C1 segment of cervical spinal cord (tissue), 14 donors: ENCODE measurements at places on chromosomes 5 and 9.

GRCh38 chr5:145471831-145472612, 363.1 kb downstream of the PRELID2 start:
- no peak for DNase-seq

GRCh38 chr9:98010445-98010844, 27.3 kb downstream of the ANP32B start:
- no peak for DNase-seq

DNA sequence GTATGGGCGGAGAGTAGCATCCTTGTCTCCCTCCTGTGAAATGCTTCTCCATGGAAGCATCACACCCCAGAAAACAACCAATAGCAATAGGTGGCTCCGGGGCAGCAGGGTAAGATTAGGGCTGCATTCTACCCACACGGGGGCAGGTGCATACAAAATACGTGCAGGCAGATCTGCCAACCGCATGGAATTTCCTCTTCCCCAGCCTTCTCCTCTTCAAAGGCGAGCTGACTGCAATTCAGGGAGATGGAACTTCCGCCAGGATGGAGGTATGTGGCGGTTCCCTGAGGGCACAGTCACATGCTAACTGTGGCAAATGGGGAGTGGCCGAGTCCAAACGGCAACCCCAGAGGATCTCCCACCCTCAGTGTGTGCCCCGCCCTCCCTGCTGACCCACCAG, 81.5 kb downstream of the LMNB1 start:
- no peak for DNase-seq

DNA sequence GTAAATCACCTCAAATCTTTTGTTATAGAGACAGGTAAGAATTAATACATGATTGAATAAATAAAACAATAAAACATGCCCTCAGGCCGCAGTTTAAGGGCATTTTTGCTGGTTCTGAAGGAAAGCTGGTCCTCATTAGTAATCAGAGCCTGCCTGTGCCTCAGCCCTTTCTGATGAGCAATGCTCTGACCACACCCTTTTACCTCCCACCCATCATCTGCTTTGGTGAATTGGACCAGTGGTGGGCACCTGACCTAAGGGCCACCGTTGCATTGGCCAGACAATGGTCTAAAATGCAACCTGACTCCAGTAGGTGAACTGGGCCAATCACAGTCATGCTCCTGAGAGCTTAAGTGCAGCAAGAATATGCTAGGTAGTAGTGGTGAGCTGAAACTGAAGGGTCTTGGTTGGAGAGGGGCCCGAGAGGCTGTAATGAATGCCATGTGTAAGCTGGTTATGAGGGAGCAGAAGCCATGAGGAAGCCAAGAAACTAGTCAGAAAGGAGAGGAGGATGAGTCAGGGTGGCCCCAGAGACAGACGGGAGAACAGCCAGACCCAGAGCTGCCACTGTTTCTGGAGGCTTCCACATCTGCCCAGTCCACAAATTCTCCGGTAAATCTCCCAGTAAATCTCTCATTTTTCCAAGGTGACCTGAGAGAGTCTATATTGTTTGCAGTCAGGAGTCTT, 45.5 kb upstream of the ZSWIM6 start:
- DNase-seq, result no peak

DNA sequence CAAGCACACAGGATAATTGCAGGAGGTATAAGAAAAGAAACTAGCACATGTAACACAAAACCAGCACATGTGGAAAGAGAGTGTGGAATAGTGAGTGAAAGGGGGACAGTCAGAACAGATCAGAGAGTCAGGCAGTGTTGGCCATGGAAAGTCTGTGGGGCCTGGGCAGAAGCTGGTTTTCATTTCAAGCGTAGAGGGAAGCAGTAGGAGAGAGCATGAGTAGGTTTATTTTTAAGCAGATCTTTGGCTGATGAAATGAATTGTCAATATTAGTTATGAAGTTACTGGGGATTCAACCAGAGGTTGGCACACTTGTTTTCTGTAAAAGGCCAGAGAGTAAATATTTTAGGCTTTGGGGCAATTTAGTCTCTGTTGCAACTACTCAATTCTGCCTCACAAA, 283.1 kb downstream of the SMARCA2 start:
- DNase-seq, result no peak

DNA sequence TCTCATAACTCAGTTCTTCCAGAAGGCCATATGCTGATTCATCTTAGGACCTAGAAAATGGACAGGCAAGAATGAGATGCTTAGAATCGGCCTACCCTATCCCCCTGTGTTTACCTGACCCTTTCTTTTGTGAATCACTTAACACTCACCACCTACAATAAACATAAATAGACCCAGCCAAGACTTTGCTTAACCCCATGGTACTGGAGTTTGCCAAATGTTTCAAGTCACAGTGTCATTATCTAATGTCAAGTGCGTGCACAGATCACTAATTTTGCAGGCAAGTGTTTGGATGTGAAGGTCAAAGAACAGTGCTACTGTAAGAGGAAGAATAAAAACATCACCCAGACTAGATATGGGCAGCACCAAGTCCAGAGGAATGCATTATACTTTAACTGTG, 77.5 kb downstream of the GLIS3 start:
- DNase-seq, result no peak

GRCh38 chr9:81632599-81632998, 56.7 kb downstream of the TLE1 start:
- DNase-seq, result no peak

GRCh38 chr5:34496260-34496691, 159.9 kb upstream of the RAI14 start:
- DNase-seq, result peak; percentile 14

DNA sequence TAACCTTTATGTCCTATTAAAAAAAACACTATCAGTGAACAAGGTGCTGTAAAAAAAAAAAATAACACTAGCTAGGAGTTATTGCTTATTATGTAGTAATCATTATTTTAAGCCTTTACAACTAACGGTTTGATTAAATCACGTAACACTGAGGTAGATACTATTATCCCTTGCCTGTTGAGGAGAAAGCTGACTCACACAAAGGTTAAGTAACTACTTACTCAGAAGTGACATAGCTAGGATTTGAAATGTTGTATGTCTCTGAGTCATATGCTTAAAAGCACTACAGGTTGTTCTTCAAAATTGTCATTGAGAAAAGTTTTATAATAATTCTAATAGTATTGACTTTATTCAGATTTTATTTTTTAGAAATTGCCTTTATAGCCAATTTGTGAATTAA, 8.8 kb downstream of the TENT2 start:
- no peak for DNase-seq

DNA sequence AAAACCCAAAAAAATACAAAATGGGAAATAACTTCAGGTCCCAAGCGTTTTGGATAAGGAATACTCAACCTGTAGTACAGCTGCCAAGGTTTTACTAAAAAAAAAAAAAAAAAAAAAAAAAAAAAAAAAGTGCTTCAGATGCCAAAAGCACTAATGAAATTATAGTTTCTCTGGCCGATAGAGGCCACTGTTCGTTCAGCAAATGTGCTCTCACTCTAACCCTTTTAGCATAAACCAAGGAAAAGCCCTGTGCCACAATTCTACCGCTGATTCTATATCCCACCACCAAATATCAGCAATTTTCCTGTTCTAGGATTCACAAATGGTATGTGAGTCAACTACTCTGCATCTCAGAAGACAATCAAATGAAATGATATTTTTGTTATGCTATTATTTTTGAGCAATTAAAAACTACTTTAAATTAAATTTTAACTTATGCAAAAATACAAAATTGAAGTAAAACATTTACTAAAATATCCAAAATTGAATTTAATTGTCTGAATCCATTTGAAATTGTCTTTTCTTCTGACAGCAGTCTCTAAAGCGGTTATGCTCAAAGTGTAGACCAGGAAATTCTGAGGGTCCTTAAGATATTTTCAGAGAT, 79.8 kb downstream of the RICTOR start:
- DNase-seq, result no peak

DNA sequence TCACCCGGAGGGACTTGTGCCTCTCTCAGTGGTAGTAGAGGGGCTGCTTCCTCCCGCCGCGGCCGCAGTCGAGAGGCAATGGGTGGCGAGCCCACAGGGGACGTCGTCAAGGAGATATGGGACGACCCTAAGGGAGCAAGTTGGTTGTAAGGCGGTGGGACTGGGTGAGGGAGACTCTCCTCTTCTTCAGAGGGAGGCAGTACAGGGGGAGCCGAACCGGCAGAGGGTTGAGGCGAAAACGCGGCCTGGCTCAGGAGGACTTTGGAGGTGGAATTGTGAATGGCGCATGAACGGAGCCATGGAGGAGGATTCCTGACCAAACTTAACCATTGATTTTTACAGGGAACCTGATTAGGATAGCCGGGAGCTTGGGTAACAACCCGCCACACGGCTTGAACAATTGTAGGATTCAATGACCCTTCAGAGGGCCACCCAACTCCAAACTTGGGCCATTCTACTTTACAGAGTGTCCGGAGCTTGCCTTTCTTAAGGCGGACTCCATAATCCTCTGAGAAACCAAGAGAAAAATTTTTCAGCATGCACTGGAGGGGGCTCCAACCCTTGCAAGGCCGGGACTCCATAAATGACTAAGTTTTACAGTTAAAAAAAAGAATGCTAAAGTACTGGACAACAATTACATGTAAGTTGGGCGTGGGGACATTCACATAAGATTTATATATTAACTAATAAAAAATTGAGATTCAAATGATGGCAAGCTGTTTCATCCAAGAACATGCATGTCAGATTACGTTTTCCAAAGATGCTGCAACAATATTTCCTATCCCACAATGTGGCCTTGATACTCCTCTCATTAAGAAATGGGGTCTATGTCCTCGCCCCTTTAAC, 19.4 kb upstream of the RHOBTB3 start:
- DNase-seq, result no peak

DNA sequence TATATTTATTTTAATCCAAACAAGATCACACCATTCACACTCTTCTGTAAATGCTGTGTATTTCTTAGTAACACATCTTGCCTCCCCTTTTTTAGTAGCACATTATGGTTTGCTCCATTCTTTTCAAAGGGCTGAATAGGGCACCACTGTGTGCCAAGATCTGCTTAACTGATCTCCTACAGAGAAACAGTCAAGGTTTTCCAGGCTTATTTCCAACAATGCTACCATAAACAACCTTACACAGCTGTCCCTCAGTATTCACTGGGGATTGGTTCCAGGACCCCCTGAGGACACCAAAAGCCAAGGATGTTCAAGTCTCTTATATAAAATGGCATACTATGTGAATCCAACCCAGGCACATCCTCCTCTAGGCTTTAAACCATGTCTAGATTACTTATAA, 16.5 kb downstream of the GOLM1 start:
- no peak for DNase-seq

DNA sequence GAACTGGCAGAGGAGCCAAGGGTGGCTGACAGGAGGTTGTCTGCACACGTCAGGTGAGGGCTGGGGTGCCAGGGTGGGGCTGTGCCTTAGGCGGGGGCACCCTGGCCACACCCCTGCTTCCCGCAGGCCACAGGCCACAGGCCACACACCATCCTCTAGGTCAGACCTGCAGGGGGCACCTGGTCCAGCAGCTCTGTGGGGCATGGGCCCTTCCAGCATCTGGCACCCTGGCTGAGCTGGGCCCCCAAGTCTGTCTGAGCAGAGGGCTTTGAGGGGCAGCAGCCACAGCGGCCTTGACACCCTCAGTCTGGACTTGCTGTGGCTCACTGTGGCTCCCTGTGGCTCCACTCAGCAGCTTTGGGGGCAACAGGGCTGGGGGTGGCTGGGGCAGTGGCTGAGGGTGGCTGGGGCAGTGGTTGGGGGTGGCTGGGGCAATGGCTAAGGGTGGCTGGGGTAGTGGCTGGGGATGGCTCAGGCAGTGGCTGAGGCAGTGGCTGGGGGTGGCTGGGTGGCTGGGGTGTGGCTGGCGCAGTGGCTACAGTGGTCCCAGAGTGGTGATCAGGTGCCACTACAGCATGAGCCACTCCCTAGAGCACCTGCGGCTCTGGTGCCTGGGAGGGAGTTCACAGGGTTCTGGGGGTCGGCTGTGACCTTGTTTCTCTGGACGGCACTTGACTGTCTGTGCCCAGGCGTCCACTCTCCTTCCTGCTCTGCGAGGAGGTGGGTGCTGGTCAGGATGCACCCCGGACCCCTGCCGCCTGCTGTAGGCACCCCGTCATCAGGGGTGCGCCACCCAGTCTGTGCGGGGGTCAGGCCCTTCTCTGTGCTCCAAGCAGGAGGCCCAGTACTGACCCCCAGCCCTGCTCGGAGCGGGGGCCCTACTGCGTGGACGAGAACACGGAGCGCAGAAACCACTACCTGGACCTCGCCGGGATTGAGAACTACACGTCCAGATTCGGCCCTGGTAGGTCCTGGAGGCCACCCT, 27.1 kb downstream of the NKD2 start:
- DNase-seq, result no peak

GRCh38 chr5:133602835-133603380, 9.4 kb downstream of the FSTL4 start:
- DNase-seq, result no peak

GRCh38 chr9:130578865-130579737, at the start of gene FUBP3:
TSS of gene FUBP3 (plus strand) at chr9:130579577. CDS start at chr9:130579681, 104 bp downstream.
- DNase-seq, result peak; percentile 95

GRCh38 chr5:43042176-43042625, 2.1 kb upstream of the ANXA2R start:
- peak; percentile 69 for DNase-seq

DNA sequence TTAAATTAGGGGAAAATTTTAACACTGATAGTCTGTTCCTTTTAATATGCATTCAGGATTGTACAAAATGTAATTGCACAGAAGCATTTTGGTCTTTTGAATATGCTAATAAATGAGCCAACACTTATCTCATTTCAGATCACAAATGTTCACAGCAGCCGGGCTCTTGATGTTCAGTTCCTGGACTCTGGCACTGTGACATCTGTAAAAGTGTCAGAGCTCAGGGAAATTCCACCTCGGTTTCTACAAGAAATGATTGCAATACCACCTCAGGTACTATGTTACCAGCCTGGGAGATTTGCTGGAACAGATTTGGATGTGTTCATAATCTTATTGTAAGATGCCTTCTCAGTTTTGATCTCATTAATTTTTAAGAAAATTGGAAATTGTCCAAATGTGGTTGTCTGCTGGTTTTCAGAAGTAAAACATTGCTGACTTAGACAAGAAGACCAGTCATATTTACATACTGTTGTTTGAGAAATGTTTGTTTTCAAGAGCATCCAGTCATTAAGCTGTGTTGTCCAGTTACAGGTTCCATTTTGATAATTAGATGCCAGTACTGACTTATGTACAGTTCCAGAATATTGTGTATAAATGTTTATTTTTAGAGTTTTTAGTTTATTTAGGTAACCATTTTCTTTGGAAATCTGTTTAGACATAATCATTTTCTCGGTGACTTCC, 23.0 kb upstream of the TMOD1 start:
- DNase-seq, result no peak

DNA sequence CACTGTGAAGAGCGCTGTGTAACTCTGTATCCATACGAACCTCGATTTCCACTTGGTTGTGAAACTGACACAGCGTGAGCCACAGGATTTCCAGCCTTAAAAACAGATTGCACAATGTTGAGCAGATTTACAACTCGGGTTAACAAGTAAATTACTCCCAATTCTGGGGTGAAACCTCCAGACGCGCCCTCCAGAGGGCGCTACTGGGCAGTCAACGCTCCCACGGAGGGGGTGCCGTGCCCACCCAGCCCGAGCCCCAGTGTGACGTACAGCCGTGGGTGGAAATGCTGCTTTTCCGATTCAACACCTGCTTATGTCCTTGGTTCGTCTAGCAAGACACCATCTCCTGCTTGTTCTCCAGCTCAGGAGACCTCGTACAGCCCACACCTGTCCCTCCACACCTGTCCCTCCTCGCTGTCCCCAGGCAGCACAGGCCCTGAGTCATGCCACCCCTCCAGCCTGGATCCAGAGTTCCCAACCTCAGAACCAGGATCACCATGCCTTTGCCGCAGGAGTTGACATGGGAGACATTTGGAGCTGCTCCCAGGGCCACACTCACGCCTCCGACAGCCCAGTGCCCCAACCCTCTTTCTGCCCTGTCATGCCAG, 34.4 kb upstream of the SLC6A3 start:
- DNase-seq, result no peak
